Foreskin melanocyte (primary cell): ENCODE measurements at places on chromosomes 12 and 14.

DNA sequence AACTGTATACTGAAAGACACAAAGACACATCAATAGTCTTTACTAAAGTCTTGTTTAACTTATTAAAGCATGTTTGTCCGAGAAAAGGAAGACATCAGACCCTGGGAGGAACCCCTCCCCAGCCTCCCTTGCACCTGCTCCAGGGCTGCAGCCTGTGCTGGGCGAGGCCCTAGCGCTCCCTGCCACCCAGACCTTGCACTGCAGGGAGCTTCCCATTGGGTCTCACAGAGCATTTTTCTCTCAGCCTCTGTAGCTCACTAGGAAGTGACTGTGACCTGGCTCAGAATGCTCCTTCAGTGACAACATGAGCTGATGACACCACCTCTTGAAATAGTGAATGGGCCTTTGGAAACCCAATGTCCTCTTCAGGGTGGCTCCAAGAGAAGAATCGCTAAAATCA lies 461.2 kb downstream of the TMEM121 start:
- no peak for DNase-seq

DNA sequence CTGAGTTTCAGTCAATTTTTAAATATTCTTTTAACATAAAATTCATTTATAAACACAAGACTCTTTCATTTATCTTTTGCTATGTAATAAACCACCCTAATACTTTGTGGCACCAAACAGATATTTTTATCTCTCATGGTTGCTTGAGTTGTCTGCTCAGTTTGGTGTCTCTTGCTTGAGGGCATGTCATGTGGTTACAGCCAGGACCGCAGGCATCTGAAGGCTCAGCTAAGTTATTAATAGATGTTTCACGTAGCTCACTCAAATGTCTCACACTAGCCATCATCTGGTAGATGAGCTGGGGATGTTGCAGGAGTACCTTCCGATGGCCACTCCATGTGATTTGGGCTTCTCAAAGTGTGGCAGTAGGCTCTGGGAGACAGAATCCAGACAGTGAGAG lies 597.8 kb downstream of the ETNK1 start:
- DNase-seq = peak; percentile 93

- DNase-seq = no peak
Observed at GRCh38 chr14:31788340-31788739, 227.1 kb downstream of the NUBPL start.

DNA sequence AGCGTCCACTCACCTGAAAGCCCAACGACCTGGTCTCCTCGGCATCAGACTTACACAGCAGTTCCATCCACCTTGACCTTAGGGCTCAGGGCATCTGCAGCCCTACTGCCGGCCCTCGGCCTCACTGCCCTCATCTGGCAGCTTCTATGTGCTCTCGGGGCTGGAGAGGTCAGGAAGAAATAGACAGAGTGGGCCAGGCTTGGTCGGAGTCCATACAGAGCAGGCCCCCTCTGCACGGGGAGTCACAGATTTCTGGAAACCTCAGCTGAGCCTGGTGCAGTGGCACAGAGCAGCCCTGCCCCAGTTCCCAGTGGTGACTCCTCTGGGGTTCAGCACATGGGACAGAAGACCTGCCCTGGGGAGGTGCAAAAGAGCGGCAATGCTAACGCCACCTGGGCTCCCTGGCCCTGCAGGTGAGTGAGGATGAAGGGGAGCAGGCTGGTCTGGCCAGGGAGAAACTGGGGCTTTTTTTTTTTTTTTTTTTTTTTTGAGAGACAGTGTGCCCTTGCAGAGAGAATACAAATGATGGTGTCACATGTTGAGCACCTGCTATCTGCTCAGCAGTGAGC lies 190.1 kb upstream of the PRMT8 start:
- no peak for DNase-seq

- DNase-seq = no peak
Observed at GRCh38 chr14:101025696-101026095, 122.2 kb upstream of the RTL1 start.

DNA sequence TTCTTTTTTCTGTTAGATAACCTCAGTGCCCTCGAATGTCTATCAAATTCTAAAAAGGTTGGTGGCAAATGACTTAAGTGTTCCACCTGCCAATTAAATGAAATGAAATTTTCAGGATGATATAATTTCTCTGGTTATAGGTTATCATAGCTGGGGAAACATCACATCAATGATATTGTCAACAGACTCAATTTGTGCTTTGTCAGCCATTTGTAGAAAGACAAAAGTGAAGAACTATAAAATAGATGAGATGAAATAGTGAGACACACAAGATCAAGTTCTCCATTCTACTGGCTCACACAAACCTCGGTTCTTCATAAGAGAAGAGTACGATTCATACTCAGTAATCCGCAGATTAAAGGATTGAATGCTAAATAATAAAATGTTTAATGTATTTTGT lies 1443.2 kb upstream of the FLRT2 start:
- no peak for DNase-seq

GRCh38 chr12:93937812-93938211 lies 210.6 kb upstream of the PLXNC1 start:
- no peak for DNase-seq

DNA sequence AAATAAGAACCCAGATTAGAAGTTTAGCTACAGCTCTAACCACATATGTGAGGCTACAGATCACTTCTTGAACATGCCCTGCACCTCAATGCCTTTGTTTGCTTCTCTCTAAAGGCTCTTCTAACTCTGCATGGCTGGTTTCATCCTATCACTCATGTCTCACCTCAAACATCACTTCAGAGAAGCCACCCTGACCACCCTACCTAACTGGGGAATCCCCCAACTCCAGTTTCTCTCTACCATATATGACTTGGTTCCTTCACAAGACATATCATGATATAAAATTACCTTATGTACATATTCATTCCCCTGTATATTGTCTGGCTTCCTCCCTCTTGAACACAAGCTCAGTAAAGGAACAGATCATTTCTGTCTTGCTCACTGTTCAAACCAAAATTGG lies 250.2 kb upstream of the GRIP1 start:
- no peak for DNase-seq

- no peak for DNase-seq
Observed at GRCh38 chr14:77544571-77544970, 46.0 kb upstream of the ISM2 start.

DNA sequence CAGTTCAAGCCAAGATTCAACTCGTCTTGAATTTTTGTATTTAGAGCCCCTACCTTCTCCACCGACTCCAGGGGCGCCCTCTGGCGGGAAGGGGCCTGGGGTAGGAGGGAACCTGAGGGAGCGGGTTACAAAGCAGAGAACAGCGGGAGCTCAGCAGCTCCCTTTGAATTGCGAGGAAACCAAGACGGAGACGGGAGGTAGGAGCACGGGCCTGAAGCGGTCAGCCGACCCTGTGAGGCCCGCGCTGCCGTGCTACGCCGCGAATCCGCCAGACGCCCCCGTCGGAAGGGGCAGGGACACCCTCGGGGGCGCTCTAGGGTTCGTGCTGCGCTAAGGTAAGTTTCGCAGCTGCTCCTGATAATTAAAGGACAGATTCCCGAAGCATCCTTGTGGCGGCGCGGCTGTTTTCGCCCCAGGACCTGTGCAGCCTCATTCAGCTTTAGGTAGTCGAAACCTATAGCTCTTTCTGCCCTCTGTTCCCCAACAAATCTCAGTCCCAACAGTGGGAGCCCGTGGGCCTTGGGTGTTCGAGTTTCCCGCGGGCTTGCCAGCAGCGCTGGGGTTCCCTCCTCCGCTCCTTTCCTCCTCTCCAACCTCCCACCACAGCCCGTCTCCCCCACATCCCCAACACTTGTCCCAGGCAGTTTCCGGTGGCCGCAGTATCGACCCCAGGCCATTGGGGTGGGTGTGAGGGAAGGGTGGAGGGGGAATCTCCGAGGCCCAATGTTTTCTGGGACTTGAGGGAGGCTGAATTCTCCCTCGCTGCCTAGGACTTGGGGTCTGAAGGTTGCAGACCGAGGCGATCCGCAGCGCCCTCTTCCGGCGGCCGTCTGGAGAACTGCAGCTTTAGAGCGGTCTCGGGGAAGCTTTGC lies 5.1 kb upstream of the NKX2-1 start:
- DNase-seq = no peak

GRCh38 chr12:132948146-132949066 lies 7.7 kb downstream of the ZNF605 start:
- no peak for DNase-seq

DNA sequence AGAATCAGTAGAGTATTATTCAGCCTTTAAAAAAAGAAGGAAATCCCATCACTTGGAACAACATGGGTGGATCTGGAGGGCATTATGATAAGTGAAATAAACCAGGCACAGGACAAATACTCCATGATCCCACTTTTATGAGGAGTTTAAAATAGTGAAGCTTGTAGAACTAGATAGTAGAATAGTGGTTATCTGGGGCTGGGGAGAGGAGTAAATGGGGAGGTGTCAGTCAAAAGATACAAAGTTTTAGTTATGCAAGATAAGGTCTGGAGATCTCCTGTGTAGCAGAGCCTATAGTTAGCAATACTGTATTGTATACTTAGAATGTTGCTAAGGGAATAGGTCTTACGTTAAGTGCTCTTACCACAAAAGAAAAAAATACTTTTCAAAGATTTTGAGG lies 64.9 kb downstream of the RIC8B start:
- DNase-seq = no peak
